ENCODE measurements at places on chromosomes 12 and 14.

DNA sequence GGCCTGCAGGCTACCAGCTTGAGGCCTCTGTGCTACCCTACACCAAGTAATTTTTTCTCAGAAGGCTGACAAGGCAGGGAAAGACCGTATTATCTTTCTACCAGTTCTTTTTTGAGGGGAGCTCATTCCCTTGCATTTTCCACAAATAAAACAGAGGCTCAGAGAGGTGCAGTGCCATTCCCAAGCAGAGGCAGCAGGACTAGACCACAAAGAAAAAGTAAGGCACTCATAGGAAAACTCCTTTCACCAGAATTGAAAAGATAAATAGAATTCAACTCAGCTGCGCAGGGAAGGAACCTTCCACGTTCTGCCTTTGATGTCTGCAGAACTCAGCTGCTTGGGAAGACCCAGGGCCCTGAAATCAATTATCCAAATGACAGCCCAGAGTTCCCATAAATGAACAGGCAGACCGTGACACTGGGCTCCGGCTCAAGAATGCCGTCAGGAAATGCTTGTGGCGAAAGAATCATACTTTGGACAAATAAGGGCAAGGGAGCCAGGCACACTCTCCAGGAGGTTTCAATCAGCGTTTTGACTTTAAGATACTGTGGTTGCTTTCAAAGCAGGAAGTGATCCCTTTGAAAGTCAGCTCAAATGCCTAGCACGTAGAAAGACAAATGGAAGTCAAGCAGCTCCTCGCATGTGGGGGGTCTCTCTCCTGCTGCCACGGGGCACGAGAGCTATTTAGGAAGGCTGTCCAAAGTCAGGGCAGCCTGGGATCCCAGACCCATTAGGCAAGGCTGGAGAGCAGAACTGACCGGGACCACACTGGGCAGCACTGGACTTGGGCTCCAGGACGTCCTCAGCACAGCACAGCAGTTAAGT, 14.0 kb downstream of the KCTD10 start:
- no peak for DNase-seq

GRCh38 chr12:5768171-5768570, 176.9 kb downstream of the ANO2 start:
- DNase-seq, result no peak

- DNase-seq, result no peak
Measured at GRCh38 chr14:22434030-22434429, 155.0 kb downstream of the DAD1 start.

- no peak for DNase-seq
Measured at GRCh38 chr12:92248977-92249376, 103.3 kb upstream of the BTG1 start.

GRCh38 chr12:122362755-122363154, 59.7 kb downstream of the CLIP1 start:
- DNase-seq, result no peak

GRCh38 chr12:64237382-64237781, 15.3 kb upstream of the KICS2 start:
- DNase-seq, result no peak

DNA sequence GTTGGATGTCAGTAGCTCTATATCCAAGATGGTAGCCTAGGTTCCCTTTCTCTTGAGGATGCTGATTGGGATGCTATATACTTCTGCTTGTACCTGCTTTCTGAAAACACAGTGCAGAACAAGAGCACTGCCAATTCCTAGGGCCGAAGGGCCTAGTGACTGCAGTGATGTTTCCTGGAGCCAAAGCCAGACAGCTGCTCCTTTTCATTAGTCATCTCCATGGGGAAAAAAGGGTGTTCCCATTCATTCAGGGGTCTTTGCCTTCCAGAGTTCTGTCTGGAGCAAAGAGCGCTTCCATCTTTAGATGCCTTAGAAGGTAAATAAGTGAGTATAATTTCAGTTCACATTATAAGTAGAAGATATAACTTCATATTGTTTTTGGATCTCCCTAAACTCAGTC, 85.5 kb downstream of the PTPRB start:
- no peak for DNase-seq

DNA sequence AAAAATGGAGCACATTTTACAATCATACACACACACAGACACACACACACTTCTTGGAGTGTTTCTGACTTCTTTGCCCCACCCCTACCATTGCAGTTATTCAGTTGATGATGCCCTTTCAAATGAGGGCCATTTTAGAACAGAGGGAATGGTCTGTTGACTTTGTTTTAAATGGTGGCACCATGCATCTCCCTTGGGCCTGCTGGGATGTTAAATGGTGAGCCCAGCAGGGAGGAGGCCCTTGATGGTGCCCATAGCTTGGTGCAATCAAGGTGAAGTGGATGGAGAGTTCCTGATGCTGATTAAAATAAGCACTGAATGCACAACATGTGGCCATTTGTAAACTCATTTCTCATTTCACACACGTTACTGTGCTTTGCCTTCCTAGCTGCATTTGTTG, 13.3 kb downstream of the C12orf75 start:
- no peak for DNase-seq

GRCh38 chr12:111227476-111228420, 141.1 kb downstream of the PHETA1 start:
- DNase-seq, result no peak

DNA sequence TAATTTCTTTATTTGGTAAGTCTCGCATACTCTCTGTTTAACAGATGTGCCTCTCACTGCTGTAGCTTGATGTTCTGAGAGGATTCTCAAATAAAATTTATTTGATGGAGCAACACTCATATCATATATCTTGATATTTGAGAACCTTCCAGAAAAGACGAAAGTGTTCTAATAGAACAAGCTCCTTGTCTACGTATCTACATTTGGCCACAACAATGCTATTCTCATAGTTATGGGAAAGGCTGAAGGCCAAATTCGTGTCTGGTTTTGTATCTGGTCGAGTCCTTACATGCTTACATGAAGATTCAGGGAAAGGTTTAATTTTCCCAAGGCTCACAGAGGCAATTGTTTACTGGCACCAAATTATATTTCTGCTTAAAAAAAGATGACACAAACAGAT, 186.7 kb upstream of the SLC38A2 start:
- no peak for DNase-seq

DNA sequence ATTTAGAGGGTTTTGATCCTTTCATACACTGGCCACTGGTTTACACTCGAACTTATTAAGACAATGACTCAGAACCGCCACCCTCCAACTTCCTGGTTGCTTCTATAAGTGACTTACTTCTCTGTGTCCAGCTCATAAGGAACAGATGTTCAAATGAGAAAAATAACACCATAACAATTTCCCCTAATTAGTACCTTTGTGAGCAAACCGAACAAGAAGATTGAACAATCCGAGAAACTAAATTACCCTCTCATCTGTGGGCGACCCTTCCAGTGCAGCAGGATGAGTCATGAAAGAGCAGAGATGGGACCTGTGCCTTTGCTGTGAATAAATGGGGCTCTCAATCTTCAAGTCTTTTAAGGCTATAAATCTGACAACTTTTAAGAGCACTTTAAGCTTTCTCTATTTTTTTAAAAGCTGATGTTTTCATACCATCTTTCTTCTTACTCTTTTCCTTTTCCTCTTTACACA, 146.8 kb upstream of the RASSF8 start:
- no peak for DNase-seq

DNA sequence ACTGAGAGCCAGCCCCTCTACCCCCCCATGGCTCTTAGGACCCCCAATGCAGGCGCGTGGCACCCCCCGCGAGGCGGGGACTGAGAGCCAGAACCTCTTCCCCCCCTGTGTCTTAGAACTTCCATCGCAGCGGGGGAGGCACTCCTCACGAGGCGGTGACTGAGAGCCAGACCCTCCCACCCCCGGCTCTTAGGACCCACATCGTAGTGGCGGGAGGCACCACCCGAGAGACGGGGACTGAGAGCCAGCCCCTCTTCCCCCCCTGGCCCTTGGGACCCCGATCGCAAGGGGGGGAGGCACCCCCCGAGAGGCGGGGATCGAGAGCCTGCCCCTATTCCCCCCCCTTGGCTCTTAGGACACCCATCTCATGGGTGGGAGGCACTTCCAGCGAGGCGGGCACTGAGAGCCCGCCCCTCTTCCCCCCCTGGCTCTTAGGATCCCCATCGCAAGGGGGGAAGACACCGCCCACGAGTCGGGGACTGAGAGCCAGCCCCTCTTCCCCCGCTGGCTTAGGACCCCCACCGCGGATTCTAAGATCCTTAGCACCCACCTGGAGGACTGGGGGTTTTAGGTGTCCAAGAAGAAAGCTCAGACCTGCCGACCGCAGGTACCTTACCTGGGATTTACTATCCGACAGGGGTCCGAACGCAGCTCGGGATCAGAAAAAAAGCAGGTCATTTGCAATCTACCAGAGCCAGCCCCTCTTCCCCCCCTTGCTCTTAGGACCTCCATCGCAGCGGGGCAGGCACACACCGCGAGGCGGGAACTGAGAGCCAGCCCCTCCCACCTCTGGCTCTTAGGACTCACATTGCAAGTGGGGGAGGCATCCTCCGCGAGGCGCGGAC, 44.9 kb downstream of the DDX11 start:
- DNase-seq, result peak; percentile 41

DNA sequence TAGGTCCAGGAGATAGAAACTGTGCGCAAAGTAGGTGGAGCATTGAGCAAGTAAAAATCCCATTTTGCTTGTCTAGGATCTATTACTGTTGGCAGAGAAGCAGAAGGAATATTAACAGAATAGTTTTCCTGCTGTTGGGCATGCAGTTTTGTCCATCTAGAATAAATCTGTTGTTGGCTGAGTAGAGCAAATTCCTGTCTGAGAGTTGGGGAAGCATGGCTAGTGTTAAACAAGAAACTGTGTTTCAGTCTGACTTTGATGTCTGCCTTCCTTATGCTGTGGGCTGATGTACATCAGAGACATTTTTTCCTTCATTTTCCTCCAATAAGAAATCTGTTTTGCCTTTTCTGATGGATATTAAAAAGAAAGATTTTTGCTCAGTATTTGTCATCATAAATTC, 98.2 kb downstream of the RAD52 start:
- DNase-seq, result no peak

DNA sequence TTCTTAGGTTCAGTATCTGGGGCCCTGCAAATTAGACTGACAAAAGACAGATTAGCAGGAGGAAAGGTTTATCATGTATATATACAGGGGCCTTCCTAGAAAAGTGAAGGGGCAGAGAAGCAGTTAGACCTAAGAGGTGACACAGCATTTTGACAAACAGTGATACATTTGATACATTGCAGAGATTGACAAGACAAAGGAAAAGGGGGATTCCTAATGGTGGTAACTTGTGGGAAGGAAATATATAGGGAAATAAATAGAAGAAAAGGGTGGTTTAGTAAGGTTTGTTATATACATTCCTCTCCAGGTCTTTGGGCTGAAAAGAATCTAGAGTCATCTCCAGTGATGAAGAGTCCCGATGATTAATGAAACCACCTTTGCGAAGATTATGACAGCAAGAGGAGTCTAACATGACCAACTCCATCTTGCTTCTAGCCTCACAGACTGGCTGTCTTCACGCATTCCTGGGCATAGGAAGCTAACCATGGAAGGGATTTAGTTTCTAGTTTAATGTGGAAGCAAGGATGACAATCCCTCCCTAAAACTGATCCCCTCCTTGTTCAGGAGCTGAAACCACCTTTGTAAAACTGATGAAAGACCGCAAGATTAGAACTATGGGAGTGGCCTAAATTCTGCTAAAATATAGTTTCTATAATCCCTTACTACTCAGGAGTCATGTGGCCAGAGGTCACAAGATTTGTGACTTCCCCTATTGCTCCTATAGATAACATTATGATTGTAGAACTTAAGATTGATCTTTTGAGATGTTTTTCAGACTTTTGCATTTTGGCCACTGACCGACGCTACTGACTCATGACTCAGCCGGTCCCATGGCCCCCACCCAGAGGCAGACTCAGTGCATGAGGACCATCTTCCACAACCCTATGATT, 31.1 kb upstream of the CPM start:
- no peak for DNase-seq

Data from activated naive CD4-positive, alpha-beta T cell (primary cell).